Heart left ventricle (tissue), 16 donors: ENCODE measurements at places on chromosomes 13 and 19. TPM values are rescaled to one million over a fixed set of nuclear protein-coding genes. Genes with fewer than 3 reads are reported as not detected.

DNA sequence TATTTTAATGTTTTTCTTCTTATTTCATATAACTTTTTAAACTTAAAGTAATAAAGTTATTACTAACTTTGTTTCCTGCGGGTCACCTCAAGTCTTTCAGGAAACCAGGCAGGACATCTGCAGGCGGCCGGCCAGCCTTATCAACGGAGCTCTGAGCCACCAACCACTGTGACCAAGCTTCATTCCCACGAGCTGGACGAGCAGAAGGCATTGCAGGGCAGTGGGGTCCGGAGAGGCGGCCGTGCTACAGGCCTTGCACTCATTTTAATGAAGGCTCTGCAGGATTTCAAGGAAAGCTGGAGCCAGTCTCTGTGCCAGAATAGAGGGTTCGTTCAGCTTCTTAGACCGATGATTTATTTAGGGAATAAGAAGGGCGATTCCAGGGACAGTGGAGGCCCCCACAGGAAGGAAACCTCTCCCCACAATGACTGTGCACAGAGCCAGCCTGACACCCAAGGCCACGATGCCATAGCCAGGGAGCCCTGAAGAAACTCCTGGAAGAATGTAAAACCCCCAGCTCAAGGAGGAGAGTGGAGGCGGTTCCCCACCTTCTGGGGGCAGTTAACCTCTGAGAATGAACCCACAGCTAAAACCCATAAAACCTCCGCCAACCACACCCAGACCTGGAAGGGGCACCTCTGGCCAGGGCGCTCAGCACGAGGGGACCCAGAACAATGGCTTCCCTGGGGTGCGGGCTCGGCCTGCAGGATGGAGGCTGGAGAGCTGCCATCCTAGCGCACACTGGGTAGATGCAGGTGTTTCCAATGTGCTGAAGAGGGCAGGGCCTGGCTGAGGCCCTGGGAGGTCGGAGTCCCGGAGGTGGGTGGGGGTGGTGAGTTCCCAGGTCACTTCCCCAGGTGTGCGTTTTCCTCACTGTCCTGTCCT, 75.0 kb downstream of the RASA3 start:
- H3K27ac ChIP-seq, result no peak overlapping the region
- H3K27me3 ChIP-seq, result no peaks in the 10 kb centered on the region
- no peak for DNase-seq
- H3K36me3 ChIP-seq, result peaks cover 6% of the 10 kb centered on the region
- H3K4me3 ChIP-seq, result no peak overlapping the region

- H3K27me3 ChIP-seq, result no peaks in the 10 kb centered on the region
- H3K4me3 ChIP-seq, result no peak overlapping the region
- H3K27ac ChIP-seq, result no peak overlapping the region
- H3K4me1 ChIP-seq, result peaks cover 38% of the 10 kb centered on the region
Observed at GRCh38 chr13:40272776-40273139, 393.7 kb downstream of the FOXO1 start.

DNA sequence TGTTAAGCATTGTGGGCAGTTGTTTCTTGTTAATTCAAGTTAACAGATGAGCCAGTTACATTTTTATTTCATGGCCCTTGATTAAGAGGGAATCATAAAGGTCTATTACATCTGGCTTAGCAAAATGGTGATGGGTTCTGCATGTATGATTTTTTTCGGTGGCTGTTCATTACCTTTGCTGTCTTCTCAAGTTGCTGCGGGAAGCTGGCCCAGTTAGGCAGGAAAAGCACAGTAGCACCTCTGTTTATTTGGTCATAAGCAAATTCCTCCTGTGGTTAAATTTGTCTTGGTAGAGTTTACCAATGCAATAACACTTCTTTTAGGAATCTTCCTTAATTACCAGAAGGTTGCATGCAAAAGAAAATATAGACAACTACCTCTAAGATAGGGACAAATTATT, 104.5 kb downstream of the FRY start:
- no peak for DNase-seq
- H3K4me1 ChIP-seq, result peaks cover 34% of the 10 kb centered on the region
- no peak overlapping the region for H3K4me3 ChIP-seq
- no peak overlapping the region for H3K27ac ChIP-seq
- H3K36me3 ChIP-seq, result peaks cover 4% of the 10 kb centered on the region

GRCh38 chr13:98365302-98365701, 188.2 kb upstream of the RNF113B start:
- no peaks in the 10 kb centered on the region for H3K36me3 ChIP-seq
- no peaks in the 10 kb centered on the region for H3K27me3 ChIP-seq
- no peak for DNase-seq

- no peak overlapping the region for H3K27ac ChIP-seq
- no peaks in the 10 kb centered on the region for H3K27me3 ChIP-seq
- peaks cover 8% of the 10 kb centered on the region for H3K36me3 ChIP-seq
- H3K4me1 ChIP-seq, result peaks cover 8% of the 10 kb centered on the region
- H3K4me3 ChIP-seq, result no peak overlapping the region
Observed at GRCh38 chr19:21314676-21315075, 14.5 kb downstream of the ZNF708 start.

GRCh38 chr13:22653866-22654265, 526.9 kb upstream of the SGCG start:
- no peaks in the 10 kb centered on the region for H3K27me3 ChIP-seq
- H3K4me1 ChIP-seq, result no peaks in the 10 kb centered on the region
- no peaks in the 10 kb centered on the region for H3K36me3 ChIP-seq
- no peak overlapping the region for H3K4me3 ChIP-seq
- H3K27ac ChIP-seq, result no peak overlapping the region

DNA sequence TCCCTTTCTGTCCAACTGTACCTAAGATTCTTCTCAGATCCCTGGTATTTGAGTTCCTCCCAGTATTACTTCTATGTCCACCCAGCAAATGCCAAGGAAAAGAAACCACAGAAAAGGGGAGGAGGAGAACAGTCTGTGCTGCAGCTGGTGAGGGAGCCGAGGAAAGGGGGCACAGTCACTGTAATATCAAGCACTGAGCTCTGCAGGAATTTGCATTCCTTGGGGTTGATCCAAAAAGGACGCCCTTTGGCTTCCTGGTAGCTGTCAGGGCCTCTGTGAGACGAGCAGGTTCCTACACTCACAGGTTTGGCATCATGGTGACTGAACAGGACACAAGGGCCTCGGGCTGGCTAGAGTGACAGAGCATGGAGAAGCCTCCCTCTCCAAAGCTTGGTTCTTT, 273.4 kb downstream of the NHLRC3 start:
- H3K27ac ChIP-seq, result no peak overlapping the region
- no peak for DNase-seq
- no peaks in the 10 kb centered on the region for H3K36me3 ChIP-seq
- H3K4me3 ChIP-seq, result no peak overlapping the region
- H3K4me1 ChIP-seq, result no peaks in the 10 kb centered on the region

GRCh38 chr19:42831221-42832019, 48.1 kb downstream of the PSG1 start:
- DNase-seq, result no peak
- no peak overlapping the region for H3K4me3 ChIP-seq
- no peaks in the 10 kb centered on the region for H3K27me3 ChIP-seq
- no peak overlapping the region for H3K27ac ChIP-seq
- H3K4me1 ChIP-seq, result no peaks in the 10 kb centered on the region
- no peaks in the 10 kb centered on the region for H3K36me3 ChIP-seq

GRCh38 chr19:31054430-31054829, 294.8 kb downstream of the TSHZ3 start:
- H3K36me3 ChIP-seq, result no peaks in the 10 kb centered on the region
- H3K27me3 ChIP-seq, result no peaks in the 10 kb centered on the region
- H3K4me1 ChIP-seq, result no peaks in the 10 kb centered on the region
- no peak overlapping the region for H3K4me3 ChIP-seq
- DNase-seq, result peak; percentile 38

Gene LILRB4
- total RNA-seq, result 20.0 TPM

Gene KLK13
- total RNA-seq, result 2.2 TPM

Gene PLK5
- total RNA-seq, result not detected

Gene SBSN
- total RNA-seq, result not detected

Gene CEACAM3
- total RNA-seq, result not detected

Gene PRX
- 2.5 TPM for total RNA-seq

Gene CGB2
- not detected for total RNA-seq

Gene TEKTIP1
- total RNA-seq, result 0.81 TPM
